ENCODE measurements at places on chromosomes 1 and 21.

DNA sequence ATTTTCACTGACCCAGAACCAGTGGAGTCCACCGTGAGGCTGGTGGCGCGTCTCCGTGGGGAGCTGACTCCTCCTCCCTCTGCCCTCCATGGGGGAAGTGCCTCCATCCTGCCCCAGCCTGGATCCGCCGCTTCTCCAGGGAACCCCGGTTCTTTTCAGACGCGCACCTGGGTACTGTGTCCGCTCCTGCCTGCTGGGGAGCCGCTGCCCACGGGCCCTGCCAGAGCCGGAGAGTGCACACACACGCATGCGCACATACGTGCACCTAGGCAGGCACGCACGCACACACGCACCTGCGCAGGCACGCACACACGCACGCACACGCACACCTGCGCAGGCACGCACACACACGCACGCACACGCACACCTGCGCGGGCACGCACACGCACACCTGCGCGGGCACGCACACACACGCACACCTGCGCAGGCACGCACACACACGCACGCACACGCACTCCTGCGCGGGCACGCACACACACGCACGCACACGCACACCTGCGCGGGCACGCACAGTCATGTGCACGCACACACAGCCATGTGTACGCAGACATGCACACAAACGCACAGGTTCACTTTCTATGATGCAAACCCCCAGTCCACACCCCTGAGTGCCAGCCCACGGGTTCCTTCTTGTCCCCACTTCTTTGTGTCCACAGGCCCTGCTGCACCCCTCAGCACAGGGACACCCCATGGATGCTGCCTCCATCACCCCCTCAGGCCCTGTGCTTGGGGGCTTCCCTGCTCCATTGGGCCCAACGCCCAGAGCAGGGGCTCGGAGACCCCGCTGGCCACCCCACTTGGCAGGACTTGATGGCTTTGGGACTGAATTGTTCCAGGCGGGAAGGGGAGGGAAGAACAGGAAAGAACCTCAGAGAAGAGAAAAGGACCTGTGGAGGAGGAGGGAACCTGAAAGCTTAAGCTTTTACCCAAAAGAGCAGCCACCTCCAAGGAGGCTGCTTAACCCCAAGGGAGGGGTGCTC, 42.7 kb downstream of the MORN1 start:
- peak; percentile 3 for DNase-seq

GRCh38 chr1:53400761-53401674, 58.2 kb upstream of the DMRTB1 start:
- DNase-seq: no peak

- DNase-seq: no peak
Observed at GRCh38 chr1:27598295-27598687, 5.7 kb downstream of the AHDC1 start.

DNA sequence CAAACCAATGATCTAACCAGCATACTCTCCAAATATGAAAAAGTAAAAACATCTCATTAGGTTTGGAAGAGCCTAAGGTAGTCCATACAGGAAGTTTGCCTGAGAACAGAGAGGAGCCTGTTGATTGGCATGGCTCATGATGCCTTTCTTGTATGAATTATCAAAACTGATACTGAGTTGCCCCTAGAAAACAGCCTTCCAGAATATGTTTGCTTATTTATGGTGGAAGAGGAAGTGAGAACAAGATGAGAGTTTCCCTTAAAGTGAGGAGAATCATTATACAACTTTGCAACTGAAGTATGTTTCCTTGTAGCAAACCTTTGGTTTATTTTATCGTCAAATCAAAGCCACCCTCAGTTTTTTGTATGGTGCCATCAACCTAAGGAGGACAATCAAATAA, 23.8 kb upstream of the KIAA1614 start:
- DNase-seq: no peak

DNA sequence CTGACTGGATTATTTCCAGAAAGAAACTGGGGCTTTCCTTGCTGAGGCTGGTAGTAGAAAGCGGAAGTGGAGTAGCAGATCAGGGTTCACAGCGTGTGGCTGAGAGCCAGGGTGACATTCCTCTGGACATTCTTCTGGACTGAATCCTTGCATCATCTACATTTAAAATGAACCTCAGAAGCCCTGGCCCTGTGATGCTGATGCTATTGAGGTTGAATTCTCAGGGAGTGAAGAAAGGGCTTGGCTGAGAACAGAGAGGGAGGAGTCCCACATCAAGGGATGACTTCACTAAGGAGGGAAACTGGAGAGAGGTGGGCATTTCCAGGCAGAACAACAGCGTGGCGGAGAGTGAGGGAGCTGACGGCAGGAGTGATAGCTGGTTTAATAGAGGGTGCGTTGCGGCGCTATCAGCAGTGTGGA, 102.3 kb upstream of the LMO4 start:
- no peak for DNase-seq

DNA sequence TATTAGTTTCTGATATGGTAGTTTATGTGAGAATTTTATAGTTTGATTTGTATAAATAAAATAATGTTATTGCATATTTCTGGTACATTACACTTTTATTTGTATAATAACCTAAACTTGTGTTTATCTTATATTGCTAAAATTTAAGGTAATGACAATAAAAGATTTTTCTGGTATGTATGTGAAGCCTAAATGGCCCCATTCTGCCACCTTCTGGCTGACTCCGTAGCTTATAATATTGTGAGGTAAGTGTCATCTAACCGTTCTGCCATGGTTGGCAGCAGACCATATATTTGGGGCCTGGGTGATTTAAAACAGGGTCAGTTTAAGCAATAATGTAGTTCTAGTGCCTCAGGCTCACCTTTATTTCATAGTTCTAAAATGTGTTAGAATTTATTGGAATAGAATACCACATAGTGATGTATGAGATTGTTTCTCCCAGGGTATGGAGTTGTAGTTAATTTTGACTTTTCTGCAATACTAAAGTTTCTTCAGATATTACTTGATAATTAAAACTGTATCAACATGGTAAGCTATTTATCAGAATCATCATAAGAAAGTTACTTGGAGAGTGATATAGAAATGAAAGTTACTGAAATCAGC, 21.2 kb upstream of the PRKACB start:
- DNase-seq: no peak

DNA sequence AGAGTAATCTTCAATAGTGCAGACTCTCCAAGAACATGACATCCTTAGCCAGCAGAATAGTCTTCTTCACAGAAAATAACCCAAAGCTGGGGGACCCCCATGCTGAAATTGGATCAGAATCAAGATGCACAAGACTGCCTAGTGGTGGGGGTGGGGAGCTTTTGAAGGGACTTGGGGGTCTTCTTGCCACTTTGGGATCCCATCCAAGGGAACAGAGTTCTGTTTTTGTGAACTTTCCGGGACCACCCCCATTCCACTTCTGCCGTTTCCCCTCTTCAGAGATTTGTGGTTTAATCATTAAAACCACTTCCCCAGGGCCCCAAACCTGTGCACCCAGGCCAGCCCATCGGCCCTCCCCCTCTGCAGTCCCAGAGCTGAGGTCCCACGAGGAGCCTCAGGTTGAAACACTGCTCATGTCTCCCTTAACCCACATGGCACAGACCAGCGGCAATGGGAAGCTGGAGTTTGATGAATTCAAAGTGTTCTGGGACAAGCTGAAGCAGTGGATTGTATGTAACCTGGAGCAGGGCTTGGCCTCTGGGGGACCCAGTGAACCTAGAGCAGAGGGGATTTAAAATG, 44.9 kb downstream of the CAPN9 start:
- no peak for DNase-seq

- no peak for DNase-seq
Observed at GRCh38 chr1:207076181-207076955, 12.3 kb upstream of the C4BPB start.

DNA sequence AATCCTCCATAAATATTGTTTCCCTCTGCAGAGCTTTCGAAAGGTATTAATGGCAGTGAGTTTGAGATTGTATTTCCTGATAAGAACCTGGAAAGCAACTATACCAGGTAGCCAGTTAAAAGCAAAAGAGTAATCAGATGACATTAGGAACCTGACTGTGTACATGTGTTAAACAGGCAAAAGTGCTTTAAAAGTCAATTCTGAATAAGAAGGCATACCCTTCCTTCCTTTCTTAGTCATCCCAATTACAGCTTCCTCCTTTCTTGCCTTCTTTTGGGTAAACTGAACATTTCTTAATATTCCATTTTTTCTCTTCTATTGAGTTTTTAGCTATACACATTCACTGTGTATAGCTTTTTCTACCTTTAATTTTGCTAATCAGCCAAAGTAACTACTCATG, 144.7 kb downstream of the ZNF281 start:
- no peak for DNase-seq

DNA sequence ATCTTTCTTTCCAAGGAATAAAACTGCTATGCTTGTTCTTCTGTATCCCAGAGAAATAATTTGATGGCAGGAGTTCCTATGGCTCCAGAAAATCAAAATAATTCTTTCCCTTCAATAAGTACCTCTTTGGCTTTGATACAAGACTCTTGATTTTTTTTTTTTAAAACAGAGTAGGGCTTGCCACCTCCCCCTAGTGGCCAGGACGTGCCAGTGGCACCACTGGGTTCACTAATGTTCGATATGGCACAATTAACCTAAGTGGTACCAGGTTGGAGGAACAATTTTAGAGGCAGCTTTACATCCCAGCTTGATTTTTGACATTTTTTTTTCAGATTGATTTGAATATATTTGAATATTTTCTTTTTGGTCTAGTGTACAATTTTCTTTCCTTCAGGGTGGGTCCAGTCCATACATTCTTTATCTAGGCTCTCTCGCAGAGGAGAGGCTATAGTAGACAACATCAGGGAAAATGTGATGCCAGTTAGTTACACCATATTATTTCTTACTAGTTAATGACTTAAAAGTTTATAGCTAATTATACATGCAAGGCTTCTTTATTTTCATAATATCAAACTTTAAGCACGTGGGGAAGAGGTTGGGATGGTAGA, 330.9 kb downstream of the S1PR1 start:
- DNase-seq: no peak

All from T-helper 17 cell (primary cell).